ENCODE measurements at places on chromosomes 7 and 10.
A peak's percentile ranks its signal among the peaks of the same experiment; 100 is the strongest.

DNA sequence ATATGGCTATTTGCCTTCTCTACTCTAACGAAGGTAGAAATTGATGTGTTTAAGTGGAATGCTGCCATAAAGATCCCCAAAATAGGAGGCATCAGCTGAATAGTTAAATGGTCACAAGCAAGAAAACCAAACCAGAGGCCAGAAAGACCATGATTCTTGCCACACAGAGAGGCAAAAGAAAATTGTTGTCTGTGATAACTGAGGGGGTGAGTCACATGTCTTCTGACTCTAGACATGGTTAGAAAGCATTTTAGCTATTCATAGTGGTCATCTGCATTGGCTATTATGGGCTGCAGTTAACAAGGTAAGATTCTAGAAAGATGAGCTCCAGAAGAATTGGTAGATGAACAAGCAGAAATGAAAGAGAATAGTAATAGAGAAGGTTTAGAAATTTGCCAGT lies 361.4 kb upstream of the NPSR1 start:
- DNase-seq = peak; percentile 18

- DNase-seq = no peak
Observed at GRCh38 chr10:15672469-15672868, 47.3 kb downstream of the ITGA8 start.

DNA sequence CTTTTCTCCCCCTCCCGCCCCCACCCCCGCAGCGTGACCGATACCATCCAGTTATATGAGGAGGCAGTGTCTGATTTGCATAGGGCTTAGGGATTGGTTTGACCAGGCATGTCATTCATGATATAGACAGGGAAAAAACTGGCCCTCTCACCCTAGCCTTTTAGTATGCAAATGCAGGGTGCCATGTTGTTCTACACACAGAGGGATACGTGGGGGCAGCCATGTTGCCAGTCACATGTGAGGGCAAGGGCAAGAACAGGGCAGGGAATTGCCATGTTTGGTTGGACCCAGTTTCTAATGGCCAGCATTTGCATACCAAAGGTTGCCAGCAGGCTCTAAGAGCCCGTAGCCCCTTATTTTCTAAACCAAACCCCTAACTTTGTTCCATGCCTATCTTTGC lies 552.1 kb downstream of the SORCS1 start:
- no peak for DNase-seq

- DNase-seq = no peak
Observed at GRCh38 chr10:11017000-11017569, 587 bp upstream of the CELF2 start.

- DNase-seq = no peak
Observed at GRCh38 chr10:71848325-71849275, 2.5 kb downstream of the PSAP start.

Data from foreskin fibroblast (primary cell).